Stimulated activated CD4-positive, alpha-beta T cell treated with anti-CD3 and anti-CD28 coated beads, Interleukin-1b, Interleukin-23, amount 100 ng/mL, for 1 hour (primary cell): ENCODE measurements at places on chromosomes 1 and 21.

GRCh38 chr1:209829716-209830115, 1.9 kb downstream of the UTP25 start:
- no peak for DNase-seq

GRCh38 chr1:119935915-119936314, 39.6 kb upstream of the ADAM30 start:
- DNase-seq = no peak

DNA sequence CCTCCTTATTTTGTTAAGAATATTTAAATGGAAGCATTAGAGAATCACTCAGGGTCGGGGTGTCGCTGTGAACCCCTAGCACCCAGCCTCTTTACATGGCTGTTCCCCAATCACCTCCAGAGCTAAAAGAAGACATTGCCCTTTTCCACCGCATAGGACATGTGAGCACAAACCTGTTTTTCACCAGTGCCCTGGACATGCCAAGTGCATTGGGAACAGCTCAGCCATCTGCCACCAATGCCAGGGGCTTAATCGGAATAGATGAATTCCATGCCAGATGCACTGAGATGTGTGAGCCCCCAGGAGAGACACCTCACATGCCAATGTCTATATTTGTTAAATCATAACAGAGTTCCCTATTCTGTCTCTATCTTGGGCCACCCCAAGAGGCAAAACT, 33.3 kb downstream of the EIF2D start:
- no peak for DNase-seq

- no peak for DNase-seq
These were observed 58.8 kb downstream of the CLIC4 start for GRCh38 chr1:24803987-24804530.

DNA sequence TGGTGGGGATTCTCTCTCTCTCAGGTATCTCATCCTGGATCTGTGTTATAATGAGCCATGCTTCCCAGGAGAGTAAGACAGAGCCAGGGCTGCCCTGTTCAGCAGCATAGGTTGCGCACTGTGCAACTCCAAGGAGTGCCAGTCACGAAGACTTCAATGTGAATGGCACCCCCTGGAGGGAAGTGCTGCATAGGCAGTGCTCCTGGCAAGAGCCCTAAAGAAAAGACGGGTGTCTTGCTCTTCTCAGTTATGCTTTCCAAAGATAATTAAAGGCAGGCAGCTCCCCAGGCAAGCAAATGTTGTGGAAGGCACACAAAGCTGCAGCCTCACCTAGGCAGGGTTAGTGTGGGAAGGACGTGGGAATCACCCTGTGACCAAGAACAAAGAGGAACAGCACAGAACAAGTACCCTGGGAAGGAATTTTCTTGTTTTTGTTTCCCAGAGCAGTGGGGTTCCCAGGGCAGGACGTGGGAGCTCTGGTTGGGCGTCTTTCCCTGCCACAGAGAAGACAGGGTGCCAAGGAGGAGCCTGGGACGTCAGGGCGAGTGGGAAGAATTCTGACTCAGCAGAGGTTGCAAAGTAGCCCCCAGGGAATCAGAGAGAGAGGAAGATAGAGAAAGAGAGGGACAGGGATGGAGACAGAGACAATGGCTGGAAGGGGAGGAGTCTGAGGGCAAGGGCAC, 120.9 kb downstream of the KCNN3 start:
- DNase-seq = no peak

DNA sequence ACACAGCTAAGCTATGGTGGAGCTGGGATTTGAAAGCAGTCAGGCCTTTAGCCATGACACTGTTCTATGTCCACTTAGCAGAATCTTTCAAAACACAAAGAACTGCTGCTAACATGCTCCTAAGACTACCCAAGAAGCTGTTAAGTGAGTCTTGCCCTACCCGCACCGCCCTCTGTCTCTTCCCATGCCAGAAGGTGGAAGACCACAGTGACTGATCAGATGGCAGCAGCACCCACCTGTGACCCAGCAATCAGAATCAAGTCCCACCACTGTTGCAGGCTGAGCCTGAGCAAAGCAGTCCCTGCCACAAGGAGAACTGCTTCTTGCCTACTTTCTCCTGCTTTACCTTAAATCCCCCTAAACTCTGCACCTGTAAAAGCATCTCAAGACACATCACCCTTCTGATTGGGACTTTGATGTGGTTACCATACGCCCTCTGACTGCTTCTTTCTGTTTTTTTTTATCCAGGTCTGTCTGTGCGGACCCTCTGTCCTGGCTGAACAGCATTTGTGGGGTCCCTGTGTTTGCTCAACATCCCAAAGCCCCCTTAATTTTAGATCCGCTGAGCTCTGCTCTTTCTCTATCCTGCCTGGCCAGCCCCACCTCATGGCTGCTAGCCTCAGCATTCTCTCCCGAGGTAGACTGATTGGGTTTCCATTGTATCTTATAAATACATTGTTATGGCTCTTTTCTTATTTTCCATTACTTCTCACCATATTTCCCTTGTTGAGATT, 16.0 kb downstream of the IRF2BP2 start:
- no peak for DNase-seq

- no peak for DNase-seq
These were observed 218.0 kb upstream of the GALNT2 start for GRCh38 chr1:229848752-229849677.

DNA sequence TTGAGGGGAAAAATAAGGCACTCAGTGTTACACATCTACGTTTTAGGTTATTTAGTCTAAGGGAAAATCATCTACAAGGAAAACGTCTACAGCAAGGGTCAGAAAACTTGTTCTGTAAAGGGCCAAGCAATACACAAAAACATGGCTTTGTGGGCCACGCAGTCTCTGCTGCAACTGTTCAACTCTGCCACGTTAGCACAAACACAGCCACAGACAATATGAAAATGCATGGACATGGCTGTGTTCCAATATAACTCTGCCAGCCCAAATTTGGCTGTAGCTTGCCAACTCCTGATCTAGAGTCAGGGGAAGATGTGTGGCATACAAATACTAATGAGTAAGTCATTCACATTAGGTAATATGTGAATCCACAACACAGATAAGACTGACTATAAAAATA, 40.7 kb downstream of the COA6 start:
- no peak for DNase-seq

DNA sequence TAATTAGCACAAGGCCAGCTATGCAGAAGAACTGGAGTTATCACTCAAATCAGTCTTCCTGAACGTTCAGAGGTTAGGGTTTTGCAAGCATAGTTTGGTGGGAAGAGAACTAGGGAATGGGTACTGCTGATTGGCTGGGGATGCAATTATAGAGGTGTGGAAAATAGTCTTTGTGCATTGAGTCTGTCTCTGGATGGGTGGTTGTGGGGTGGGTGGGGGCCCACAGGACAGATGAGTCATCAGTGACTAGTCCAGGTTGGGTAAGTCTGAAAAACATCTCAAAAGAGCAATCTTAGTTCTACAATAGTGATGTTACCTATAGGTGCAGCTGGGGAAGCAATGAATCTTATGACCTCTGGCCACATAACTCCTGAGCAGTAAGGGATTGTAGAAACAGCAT, 89.7 kb upstream of the HMCN1 start:
- DNase-seq = no peak

DNA sequence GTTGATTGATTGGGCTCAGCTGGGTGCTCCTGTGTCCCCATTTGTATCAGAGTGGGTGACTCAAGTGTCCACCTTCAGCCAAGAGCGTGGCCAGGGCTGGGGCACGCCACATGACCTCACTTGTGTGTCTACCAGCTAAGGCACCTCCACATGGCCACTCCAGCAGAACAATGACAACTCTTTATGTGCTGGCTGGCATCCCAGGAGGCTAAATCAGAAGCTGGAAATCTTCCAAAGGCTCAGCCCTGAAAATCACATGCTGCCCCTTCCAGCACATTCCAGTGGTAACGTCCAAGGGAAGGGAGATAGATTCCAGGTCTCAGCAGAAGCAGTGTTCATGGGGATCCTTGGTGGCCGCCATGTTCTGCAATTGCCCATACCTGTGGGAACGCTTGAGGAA, 585.5 kb downstream of the AJAP1 start:
- DNase-seq = no peak

GRCh38 chr1:207140536-207140935, 36.5 kb downstream of the C4BPA start:
- DNase-seq = no peak

DNA sequence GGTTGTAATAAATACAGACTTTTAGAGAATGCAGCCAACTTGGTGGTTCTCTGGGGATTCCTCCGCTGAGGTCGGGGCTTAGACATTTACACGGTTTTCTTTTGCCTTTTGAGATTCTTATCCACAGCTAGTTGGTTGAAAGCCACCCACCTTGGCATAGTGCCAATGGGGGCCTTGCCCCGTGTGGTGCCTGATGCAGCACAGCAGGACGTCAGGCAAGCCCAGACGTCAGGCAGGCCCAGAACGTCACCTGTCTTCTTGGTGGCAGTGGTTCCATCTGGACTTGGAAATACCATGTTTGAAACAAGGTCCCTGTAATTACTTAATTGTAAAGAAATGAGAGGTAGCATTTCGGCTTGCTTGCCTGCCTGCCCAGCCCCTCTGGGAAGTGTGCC, 78.5 kb downstream of the GALNT2 start:
- no peak for DNase-seq

GRCh38 chr21:37373539-37373938, 7.0 kb downstream of the DYRK1A start:
- no peak for DNase-seq

- DNase-seq = no peak
These were observed 79.7 kb downstream of the NGF start for GRCh38 chr1:115258302-115258866.

- no peak for DNase-seq
These were observed 108.4 kb downstream of the WDR4 start for GRCh38 chr21:42770717-42771502.

DNA sequence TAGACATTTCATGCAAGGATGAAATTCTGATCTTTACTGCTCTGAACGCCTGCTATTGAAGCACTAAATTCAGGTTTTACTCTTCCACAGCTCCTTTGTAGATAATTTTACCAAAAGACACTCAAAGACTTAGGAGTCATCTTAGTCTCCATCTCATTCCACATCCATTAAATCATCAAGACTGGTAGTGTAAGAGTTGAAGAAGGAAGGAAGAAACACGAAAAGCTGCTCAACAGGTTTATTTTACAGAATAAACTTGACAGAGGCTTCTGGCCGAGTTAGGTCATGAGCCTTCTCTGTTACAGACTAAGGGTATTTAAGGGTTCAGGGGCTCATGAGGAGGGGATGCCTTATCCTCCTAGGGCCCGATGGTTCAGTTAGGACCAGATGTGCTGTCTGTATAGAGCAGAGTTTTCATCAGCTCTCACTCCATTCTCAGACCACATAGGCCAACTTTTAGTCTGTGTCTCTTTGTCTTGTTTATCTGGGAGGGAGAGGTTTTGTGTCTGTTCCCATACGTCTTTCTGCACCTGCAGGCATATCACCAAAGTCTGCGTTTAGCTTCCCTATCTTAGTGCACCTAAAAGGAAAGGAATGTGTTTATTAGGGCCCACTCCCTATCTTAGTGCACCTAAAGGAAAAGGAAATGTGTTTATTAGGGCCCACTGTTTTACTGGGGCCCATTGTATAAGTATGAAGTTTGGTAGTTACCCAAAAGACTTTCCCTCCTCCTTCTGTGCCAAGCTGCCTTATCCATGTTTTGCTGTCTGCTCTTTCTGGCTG, 57.4 kb upstream of the RGS18 start:
- DNase-seq = no peak

- no peak for DNase-seq
These were observed 31.7 kb downstream of the ZP4 start for GRCh38 chr1:237858992-237859391.

GRCh38 chr1:213054733-213055591, 3.9 kb downstream of the RPS6KC1 start:
- no peak for DNase-seq

DNA sequence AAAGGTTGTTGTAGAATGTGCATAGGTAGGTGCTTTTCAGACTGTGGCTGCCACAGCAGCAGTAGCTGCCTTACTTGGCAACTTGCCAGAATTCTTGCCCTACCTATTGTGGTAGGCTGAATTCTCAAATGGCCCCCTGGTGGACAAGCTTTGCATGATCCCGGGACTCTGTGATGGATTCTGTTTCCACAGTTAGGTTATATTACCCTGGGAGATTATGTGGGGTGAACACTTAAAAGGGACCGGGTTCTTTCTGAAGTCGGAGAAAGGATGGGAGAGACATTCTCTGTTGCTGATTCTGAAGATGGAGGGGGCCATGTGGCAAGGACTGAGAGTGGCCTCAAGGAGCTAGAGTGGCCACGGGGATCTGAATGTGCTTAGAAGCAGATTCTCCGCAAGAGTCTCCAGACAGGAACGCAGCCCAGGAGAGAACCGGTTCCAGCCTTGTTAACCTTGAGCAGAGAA, 32.1 kb upstream of the KCNE1 start:
- DNase-seq = peak; percentile 18

GRCh38 chr1:223739366-223740037, 27.2 kb downstream of the CAPN2 start:
- no peak for DNase-seq

- no peak for DNase-seq
These were observed 7.0 kb upstream of the HEYL start for GRCh38 chr1:39646232-39647081.

DNA sequence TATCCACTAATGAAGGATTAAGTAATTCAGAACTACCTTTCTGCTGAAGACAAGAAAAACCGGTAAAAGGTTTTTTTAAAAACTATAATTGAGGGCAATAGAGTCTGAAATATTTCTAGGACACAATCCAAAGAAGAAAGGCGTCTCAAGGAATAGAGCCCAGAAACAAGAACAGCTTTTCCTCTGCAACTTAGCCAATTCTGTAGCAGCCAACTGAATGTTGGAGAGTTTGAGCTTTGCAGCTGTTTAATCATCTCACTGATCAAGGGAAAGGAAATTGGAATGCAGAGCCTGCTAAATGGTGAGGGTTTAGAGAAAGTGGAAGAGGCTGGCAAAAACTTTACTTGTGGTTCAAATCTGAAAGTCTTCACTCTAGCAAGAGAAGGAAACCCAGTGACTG, 818.9 kb downstream of the KCNT2 start:
- DNase-seq = no peak

- no peak for DNase-seq
These were observed 22.5 kb downstream of the CAMTA1 start for GRCh38 chr1:6807782-6808181.

GRCh38 chr21:41671859-41672542, 94.9 kb downstream of the RIPK4 start:
- DNase-seq = no peak

DNA sequence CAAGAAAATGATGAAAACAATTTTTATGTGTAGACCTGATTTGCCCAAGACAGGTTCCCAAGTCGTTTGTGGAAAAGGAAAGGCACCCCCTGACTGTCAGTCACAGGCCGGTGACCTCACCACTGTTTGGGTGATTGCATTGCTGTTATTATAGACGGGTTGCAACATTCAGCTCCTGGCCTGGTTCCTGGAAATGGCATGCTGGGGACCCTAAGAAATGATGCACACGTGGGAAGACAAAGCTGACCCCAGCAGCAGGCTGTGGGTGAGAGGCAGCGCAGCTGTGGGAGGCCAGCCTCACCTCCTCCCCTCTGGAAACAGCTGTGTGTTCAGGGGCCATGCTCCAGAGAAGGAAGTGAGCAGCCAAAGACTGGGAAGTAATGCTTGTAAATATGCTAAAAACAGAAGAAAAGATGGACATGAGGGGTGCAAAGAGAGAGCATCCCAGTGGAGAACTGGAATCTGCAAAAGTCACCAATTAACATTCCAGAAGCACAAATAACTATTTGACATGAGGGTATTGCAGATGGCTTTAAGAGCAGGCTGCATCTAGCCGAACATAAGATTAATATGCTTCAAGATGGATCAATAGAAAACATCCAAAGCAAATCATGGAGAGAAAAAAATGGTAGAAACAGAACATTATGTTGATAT, 23.4 kb upstream of the ABCG1 start:
- no peak for DNase-seq

GRCh38 chr1:59218521-59219236, 78.2 kb upstream of the FGGY start:
- no peak for DNase-seq
